ENCODE measurements at places on chromosomes 1 and 21. TPM values are rescaled to one million over a fixed set of nuclear protein-coding genes. Genes with fewer than 3 reads are reported as not detected.

GRCh38 chr1:21266119-21266774, 24.0 kb downstream of the ECE1 start:
- DNase-seq = no peak

GRCh38 chr1:237011432-237011831, 7.2 kb upstream of the MT1HL1 start:
- no peak for DNase-seq

DNA sequence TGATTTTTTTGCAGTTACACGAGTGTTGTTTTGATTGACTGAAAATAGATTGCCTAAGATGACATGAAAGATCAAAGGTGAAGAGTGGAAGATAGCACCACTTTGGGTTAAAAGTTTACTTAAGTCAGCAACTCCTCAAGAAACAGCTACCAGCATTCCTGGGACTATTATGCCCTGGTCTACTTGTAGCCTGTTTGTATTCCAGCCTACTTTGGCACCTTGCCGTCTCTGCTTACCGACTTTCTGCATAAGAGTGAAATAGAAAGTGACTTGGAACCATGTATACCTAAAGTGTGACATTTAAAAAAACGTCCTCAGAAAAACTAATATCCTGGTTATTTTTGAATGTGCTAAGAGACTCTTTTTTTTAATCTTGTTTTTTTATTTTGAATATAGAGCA, 631.5 kb upstream of the PTBP2 start:
- no peak for DNase-seq

DNA sequence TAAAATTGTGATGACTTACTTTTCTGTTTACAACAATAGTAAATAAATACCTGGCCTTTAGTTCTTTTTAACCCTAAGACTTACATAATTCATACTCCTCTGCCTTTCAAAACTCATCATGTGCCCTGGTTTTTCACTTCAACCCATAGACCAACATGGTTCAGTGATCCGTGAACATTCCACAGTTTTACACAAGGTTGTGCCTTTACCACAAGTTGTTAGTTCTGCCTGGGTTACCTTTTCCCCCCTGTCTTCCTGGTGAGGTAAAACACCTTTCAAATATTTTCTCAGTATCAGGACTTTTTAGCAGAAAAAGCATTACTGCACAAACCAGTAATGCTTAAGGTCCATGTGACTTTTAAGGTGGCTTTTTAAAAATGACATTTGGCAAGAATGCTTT, 1466.4 kb downstream of the PLA2G4A start:
- no peak for DNase-seq

- no peak for DNase-seq
These were observed 227.9 kb downstream of the CENPF start for GRCh38 chr1:214830941-214831340.

- DNase-seq = no peak
These were observed 350.0 kb downstream of the USP25 start for GRCh38 chr21:16079830-16080229.

The CHI3L1 gene
- total RNA-seq = 7.4 TPM
